ENCODE measurements at places on chromosomes 11 and 22.

- peak; percentile 53 for DNase-seq
Observed at GRCh38 chr11:62340269-62340901, 3.1 kb downstream of the ASRGL1 start.

GRCh38 chr11:45304111-45304991, 18.2 kb upstream of the SYT13 start:
- no peak for DNase-seq

- DNase-seq, result no peak
Observed at GRCh38 chr11:125088576-125089455, 22.6 kb downstream of the TMEM218 start.

GRCh38 chr11:15258433-15259165, 143.9 kb downstream of the INSC start:
- peak; percentile 39 for DNase-seq

DNA sequence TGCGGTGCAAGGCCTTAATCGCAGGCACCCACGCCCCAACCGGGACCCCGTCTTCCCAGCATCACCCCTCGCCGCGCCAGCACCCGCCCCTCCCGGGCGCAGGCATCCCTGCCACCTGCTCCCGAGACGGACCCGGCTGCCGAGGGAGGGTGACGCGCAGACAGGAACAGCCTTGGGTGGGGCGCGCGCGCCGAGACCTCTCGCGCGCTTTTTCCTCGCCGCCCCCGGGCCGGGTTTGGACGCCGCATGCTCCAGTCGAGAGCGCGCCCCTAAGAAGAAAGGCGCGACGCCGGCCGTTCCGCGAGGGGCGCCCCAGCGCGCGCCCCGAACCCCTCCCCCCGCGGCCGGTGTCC, 504 bp downstream of the CFL1 start:
- no peak for DNase-seq

GRCh38 chr22:22432479-22432878, 76.1 kb downstream of the ZNF280B start:
- no peak for DNase-seq

DNA sequence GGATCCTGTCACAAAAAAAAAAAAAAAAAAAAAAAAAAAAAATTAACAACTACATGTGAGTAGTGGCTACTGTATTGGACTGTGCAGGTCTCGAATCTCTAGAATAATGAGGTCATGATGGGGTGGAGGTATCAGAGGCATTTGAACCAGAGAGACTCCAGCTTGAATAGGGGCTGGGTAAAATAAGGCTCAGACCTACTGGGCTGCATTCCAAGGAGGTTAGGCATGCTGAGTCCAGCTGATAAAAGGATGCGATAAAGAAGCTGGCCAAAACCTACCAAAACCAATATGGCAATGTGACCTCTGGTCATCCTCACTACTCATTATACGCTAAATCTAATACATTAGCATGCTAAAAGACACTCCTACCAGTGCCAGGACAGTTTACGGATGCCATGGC, 5.9 kb upstream of the PACSIN3 start:
- peak; percentile 31 for DNase-seq

GRCh38 chr11:106231591-106231990, 154.1 kb downstream of the AASDHPPT start:
- peak; percentile 0 for DNase-seq

DNA sequence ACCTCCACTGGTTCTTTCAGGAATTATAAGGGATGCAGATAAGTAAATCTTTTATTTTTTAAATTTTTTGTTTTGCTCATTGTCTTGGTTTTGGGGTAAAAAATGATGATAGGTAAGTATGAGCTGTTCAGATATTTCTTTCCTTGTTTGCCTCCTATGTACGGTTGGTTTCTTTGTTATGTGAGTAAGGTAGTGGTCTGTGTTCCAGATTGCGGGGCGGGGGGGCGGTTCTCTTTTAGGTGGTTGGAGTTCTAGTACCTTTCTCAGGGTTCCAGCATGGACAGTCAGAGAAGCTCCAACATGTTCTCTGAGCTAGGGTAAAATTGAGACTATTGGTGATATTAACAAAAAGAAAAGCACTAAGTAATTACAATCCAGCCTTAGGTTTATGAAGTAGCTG, 2.4 kb downstream of the CTNND1 start:
- no peak for DNase-seq

GRCh38 chr11:43868852-43869567, 11.6 kb upstream of the ALKBH3 start:
- peak; percentile 82 for DNase-seq

Data from EH (cell line).